Fibroblast of skin of back (primary cell): ENCODE measurements at places on chromosomes 11 and 22.

GRCh38 chr11:120781486-120782120 lies 242.3 kb upstream of the TBCEL start:
- DNase-seq: no peak

DNA sequence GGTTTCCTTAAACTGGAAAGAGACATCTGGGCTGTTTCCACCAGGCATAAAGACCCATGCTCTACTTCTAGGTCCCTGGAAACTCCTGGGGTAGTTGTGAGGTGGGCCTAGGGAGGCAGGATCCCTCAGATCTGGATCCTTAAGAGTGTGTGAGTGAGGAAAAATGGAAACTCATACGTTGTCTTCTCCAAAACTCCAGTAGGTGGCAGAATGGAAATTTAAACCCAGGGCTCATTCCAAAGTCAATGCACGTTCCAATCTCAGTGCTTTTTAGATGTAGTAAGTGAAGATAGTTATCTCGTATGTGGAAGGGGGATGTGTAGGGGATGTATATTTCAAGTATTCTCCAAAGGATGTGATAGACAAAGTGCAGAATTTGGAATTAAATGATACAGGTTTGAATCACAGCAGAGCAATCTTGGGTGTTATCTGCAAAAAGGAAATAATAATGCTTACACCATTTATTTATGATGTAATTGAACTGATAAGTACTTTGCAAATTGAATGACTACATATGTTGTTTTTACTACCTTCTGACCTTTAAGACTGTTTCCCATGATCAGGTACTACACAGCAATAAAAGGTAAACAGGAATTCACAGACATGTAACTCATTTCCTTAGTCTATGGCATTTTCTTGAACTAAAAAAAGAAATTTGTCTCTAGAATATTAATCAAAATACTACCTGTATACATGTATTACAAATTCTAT lies 13.1 kb upstream of the MMP1 start:
- peak; percentile 40 for DNase-seq

GRCh38 chr11:65560555-65561418 lies 2.6 kb upstream of the LTBP3 start:
- DNase-seq: peak; percentile 86

DNA sequence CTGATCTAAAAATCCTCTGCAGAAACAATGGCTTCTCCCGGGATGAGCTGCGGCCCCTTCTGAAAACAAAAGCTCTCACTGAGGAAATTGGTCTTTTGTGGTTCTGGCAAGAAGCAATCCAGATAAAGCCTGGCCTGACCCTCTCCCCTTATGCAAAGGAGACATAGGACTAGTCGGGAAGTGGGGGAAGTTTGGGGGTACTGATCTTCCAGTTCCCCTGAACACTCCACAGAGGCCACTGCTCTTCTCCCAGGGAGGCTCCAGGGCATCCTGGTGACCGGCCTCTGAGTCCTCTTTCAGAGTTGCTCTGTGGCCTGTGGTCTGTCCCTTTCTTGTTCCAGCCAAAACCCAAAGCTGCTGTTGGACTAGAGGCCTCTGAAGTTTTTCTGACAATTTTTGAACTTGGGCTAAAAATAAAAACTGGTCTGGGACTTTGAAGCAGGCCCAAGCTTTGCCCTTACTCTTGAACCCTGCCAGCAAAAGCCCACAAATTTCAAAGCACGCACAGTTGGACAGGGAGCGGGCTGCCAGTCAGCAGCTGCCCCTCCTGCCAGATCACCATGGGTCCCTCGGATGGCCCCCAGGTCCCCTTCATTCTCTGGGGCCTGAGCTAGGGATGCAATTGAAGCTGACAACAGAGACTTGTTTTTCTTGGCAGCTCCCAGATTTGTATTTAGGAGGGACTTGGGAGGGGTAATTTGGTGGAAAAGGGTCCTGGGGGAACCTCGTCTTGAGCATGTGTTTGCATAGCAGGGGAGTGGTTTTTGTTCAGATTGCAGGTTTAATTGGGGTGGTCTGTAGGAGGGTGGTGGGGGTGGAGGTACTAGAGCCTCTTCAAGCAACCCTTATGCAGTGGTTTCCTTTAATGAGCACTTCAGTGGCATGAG lies 381.6 kb upstream of the CADM1 start:
- DNase-seq: no peak

DNA sequence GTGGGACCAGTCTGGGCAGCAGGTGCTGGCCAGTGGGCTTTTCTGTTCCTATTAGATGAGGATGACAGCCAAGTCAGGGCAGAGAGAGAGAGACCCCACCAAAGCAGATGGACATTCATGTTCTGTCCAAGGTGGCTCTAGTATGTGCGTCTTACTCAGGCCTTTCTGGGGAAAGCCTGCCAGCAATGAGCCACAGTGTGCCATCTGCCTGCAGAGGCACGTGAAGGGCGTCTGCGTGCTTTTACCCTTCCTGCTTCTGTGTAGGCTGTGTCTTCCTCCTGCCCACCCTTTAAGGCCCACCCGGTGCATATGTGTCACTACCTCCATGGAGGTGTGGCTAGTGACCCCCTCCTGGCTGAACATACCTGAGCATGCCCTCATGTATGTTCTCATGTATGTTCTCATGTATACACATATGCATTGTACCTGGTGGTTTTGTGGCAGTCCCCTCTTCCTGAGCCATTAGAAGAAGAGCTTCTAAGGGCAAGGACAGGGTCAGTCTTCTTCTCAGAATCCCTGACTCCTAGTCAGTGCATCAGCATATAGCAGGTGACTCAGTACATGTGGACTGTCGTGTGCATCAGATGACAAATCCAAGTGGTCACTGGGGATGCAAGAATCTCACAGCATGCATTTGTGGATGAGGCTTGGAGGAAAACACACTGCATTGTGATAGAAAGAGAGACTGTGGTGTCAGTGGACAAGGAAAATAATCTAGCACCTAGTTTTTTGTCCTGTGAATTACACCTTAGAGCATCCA lies 90.4 kb upstream of the YWHAH start:
- DNase-seq: no peak

DNA sequence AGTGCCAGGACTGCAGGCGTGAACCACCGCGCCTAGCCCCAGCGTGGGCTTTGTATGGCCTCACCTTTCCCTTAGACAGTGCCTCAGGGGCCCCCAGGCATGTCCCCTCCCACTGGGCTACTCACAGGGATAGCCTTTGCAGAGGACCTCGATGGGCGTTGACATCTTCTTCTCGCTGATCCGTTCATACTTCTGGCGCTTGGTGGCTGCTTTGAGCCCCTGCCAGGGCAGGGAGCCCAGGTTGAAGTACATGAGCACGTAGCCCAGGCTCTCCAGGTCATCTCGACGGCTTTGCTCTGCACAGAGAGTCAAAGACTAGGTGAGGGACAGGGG lies 17.5 kb downstream of the CSNK1E start:
- no peak for DNase-seq

- peak; percentile 32 for DNase-seq
Measured at GRCh38 chr11:132158696-132159095, 788.3 kb downstream of the NTM start.

DNA sequence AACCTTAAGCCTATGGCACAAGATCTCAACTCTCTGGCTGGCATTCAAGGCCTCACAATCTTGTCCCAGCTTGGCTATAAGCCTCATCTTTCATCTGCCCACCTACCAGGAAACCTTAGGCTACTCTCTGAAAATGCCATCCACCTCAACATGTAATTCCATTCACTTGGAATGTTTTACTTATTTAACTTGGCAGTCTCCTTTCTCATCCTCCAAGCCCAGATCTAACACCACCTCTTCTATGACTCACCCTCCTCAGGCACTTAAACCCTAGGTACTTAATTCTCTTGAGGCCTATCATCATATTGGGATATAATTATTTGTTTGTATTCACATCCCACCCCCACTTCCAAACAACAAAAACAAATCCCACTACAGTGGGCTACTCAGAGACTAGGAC lies 15.0 kb downstream of the POGLUT3 start:
- DNase-seq: no peak

GRCh38 chr22:39138357-39138997 lies 14.0 kb downstream of the CBX7 start:
- no peak for DNase-seq

DNA sequence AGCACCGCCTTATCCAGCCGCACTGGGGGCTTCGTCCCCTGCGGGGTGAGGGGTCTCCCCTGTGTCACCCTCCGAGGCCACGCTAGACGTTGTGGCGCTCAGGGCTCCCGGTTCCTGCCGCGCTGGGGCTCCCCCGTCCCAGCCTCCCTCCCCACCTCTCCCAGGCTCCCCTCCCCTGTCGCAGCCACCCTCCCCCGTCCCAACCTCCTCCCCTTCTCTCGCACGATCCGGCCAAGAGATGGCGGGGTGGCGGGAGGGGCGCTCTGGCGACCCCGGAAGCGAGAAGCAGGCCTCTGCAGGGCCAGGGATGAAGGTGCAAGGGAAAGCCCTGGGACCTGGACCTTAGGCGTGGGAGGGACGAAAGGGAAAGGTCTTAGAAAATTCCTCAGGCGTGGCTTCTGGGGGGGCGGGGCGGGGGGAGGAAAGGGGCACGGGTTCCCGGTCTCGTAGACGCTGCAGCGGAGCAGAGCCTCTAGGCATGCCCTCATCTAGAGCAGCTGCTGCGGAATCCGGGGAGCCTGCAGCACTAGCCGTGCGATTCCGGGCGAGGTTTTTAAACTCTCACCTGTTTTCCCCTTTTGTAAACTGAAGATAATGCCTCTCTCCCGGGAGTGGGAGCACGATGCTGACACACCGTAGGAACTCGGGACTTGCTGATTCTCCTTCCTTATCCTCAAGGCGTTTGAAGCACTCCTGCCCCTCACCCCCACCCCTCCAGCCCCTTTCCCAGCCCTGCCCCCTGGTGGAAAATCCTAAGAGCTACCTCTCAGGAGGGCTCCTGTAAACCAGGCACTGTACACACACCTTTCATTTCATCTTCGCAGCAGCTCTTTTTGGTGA lies 14.4 kb downstream of the KCNJ5 start:
- peak; percentile 27 for DNase-seq

DNA sequence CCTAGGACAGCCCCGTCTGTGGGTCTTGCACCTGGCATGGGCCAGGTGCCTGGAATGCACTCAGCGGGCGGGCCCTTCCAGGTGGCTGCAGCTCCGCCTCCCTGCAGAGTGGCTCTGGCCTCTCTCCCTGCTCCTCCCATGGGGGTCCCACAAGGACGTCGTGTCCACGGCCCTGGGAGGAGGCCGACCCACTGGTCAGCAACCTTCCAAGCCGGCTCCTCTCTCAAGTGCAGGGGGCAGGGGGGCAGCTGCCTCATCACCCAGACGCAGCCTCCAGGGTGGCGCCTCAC lies 41.9 kb downstream of the CERK start:
- DNase-seq: no peak

DNA sequence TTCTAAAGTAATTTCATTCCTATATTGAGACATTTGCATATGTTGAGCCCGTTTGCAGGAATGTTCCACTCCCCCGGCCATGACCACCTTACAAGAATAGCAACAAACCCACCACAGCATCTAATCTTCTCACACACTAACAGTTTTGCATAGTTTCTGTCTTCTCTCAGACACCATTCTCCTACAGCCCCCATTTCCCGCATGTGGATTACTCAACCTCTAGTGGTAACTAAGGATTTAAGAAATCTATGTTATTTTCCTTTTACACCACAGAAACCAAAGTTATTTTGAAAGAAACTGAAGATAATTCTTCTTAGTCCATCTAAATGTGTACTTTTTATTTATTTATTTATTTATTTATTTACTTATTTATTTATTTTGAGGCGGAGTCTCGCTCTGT lies 2.3 kb downstream of the MS4A4E start:
- DNase-seq: no peak

DNA sequence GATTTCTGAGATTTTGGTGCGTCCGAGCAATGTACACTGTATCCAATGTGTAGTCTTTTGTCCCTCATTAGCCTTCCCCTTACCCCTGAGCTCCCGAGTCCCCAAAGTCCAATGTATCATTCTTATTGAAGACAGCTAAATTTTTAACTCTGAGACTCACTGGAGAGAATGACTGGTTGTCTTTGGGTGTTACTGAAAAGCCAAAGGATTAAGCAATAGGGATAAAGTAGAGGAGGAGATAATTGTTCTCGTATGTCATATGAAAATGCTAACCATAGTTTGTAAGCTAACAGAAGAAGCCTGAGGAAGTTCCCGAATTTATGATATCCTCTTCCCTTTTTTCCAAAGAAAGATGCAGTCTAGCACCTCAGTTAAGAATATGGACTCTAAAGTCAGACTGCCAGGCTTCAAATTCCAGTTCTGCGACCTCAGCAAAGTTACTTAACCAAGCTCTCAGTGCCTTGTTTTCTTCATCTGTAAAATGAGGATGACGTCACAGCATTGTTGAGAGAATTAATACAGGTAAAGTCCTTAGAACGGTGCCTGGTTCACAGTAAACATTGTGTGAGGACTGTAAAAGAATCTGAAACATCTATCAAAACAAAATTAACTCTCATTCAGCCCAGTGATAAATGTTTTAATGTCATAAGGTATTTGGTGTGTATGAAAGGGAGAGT lies 1.6 kb upstream of the MSANTD2 start:
- DNase-seq: no peak

- DNase-seq: no peak
Measured at GRCh38 chr11:36848660-36849059, 250.6 kb upstream of the RAG2 start.

GRCh38 chr11:69217276-69218105 lies 61.8 kb downstream of the SMIM38 start:
- no peak for DNase-seq

- no peak for DNase-seq
Measured at GRCh38 chr22:28029956-28030355, 110.9 kb upstream of the PITPNB start.

DNA sequence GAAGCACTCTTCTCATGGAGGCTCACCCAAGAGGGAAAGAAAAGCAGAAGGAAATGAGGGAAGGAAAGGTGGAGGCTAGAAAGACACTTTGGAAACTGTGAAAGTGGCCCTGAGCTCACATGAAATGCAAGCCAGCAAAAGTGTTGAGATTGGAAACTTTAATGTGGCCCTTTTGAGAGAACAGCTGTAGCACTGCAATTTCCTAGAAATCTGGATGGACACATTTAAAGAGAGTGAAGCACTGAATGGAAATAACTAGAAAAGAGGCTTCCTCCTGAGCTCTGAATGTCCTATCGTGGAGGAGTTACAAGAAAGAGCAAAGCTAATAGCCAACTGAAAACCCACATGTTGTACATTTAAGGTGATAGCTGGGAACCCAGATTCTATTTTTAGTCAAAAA lies 56.0 kb downstream of the LIF start:
- no peak for DNase-seq

DNA sequence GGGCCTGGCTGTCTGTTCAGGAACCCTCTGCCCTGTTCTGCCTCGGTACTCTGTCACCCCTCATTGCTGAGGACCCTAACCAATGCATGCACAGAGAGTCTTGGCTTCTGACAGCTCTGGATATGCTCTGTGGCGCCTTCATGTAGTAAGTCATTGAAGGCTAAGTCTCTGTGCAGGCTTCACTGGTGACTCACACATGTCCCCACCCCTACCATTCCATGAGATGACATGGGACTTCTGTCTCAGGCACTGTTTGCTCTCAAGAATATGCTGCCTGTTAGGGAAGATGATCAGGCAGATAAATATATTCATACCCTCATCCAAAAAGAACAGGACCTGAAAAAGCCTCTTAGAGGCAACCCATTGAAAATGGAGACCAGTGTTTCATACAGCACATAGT lies 43.6 kb upstream of the HORMAD2 start:
- peak; percentile 77 for DNase-seq

GRCh38 chr22:22480940-22481339 lies 27.6 kb downstream of the ZNF280B start:
- no peak for DNase-seq
